Left renal pelvis (tissue), 4 donors: ENCODE measurements at places on chromosomes 3 and 15. TPM values are rescaled to one million over a fixed set of nuclear protein-coding genes. Genes with fewer than 3 reads are reported as not detected.

- DNase-seq = no peak
Measured at GRCh38 chr15:48336940-48337339, 5.7 kb downstream of the DUT start.

- no peak for DNase-seq
Measured at GRCh38 chr15:62653122-62653521, 389.4 kb upstream of the TPM1 start.

- DNase-seq = no peak
Measured at GRCh38 chr15:49686599-49686998, 65.8 kb downstream of the DTWD1 start.

DNA sequence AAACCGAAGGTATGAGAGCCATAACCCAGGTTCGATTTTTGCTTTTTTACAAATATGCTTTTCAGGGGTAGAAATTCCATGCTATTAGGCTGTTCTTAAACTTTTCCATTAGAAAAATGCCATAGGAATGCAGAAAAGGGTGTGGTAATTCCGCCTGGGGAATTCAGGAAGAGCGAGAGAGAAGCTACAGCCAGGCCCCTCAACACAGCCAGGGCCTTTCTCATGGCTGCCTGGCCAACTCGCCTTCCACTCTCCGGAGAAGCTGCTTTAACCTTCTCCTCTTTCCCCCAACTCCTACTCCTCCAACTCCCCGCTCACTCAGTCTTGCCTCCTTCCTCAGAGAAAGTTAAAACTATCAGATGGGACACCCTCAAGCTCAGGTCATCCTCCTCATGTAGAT lies 9.1 kb upstream of the TICRR start:
- DNase-seq = no peak

DNA sequence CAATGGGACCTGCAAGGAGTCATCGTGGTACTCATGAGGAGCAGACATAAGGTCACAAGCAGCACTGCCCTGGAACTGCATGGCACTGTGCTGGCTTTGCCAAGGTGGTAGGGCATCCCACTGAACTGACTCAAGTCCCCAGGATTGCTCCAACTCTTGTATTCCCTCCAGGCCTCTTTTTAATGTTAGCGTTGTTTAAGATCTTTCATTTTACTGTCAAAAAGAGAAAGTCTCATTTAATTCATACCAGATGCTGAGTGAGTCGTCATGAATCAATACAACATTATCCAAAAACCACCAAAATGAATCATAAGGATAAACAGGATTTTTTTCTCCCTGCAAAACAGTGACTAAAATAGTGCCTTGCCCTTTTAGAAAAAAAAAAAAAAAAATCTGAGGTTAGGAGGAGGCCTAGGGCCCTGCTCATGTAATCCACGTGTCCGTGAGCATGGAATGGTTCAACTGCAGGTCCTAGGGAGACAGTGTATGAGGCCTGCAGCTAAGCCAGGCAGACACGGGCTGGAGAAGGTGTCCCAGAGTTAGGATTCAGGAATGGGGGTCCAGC lies 36.7 kb upstream of the BLM start:
- no peak for DNase-seq

DNA sequence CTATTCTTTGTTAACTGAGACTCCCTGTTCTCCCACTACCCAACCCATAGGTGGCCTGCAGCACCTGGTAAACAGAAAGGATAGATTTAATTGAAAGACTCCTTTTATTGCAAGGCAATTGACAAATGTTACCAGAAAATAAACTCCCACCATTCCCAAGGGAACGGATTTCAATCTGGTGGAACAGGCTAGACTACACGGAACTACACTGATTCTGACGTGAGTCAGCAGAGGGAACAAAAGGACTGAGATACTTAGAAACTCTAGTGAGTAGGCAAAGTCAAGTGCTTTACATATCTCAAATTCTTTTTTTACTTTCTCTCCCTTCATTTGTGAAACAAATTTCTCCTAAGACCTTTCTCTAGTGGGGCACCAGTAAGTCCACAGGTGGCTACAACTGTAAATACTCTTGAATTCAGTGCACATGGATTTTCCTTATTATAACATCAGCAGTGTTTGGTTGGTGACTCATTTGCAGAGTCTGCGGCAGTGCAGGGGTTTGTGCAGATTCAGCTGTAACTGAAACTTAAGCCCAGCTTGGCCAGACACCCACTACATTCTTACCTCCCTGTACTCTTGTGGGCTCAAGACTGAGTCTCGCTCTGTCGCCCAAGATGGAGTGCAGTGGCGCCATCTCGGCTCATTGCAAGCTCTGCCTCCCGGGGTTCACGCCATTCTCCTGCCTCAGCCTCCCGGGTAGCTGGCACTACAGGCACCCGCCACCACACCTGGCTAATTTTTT lies 34.3 kb upstream of the PLSCR2 start:
- DNase-seq = no peak

GRCh38 chr3:170749765-170750477 lies 120.1 kb downstream of the RPL22L1 start:
- DNase-seq = no peak

DNA sequence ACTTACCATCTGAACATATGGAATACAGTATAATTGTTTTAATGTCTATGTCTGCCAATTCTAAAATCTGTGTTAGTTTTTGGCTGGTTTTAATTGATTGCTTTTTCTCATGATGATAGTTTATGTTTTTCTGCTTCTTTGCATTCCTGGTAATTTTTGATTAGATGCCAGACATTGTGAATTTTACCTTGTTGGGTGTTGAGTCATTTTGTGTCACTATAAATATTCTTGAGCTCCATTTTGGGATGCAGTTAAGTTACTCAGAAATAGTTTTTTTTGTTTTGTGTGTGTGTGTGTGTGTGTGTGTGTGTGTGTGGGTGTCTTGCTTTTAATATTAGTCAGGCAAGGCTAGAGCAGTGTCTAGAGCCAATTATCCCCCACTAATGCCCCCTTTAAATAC lies 818.8 kb upstream of the NR2F2 start:
- DNase-seq = no peak

- no peak for DNase-seq
Measured at GRCh38 chr3:47313341-47314055, 30.8 kb downstream of the KLHL18 start.

- DNase-seq = no peak
Measured at GRCh38 chr3:131898346-131898745, 136.5 kb downstream of the CPNE4 start.

- no peak for DNase-seq
Measured at GRCh38 chr3:115286529-115287197, 139.6 kb upstream of the ZBTB20 start.

- no peak for DNase-seq
Measured at GRCh38 chr15:52019394-52020220, 588 bp downstream of the MAPK6 start.

- no peak for DNase-seq
Measured at GRCh38 chr15:38520035-38520434, 44.6 kb downstream of the RASGRP1 start.

- no peak for DNase-seq
Measured at GRCh38 chr3:24678421-24678865, 183.8 kb upstream of the THRB start.

DNA sequence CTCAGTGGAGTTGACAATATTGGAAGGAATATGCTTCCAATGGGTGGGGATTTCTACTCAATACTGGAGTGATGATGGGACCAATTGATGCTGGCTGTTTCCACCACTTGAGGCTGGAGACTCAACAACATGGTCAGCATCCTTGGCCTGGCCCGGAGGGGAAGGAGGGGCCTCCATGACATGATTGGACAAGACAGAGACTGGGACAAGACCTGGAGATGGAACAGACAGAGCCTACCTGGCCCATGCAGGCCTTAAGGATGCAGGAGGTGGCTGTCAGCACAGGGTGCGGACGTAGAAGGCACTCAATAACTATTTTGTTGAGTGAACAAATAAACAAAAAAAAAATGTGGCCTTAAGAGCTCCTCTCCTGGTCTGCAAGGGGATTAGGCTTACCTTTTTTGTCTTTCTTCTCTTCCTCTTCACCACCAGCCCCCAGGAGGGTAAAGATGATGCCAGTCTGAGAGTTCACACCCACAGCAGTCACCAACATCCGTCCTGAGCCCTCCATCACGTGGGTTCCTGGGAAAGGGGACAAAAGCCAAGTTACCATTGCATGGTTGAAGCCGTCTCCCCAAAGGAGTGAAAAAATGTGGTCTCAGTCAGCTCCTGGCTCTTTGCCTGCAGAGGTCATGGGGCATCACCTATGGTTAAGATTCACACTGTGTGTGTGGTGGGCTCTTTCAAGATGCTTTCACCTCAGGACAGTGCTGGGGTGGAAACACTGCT lies 67.1 kb upstream of the SEC13 start:
- no peak for DNase-seq

DNA sequence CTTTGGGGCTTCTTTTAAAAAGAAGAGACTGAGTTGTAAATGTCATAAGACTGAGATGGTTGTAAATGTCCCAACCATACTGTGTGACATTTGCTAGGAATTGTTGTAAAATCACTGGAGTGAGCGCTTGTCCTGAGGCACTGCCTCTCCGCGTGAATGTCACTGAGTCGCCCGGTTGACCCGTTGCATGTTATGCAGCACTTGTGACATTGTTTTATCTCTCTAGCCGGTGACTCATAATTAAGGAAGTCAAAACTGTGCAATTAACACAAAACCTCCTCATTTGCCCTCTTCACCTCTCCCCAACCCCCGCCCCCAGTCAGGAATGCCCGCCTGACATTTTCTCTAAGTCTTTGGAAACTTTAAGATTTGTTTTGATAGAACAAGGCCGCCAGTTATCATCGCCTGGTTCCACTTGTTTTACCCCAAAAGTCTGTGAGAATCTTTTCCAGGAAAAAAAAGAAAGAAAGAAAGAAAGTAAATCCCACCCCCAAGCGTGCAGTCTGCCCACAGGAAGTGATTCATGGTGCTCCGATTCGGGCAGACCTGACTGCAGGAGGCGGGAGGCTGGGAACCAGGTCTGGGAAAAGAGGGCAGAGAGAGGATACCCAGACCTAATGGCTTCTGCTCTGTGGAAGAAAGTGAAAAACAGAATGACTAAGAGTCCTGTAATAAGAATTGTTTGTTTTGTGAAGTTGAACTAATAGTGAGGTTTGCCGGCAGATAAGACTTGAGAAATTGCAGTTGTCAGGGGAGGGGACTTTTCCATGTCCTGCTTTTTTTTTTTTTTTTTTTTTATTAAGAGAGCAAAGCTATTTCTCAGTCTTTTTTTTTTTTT lies 84.8 kb downstream of the SMAD3 start:
- DNase-seq = no peak

GRCh38 chr15:89018207-89018606 lies 70.0 kb upstream of the ABHD2 start:
- DNase-seq = no peak

DNA sequence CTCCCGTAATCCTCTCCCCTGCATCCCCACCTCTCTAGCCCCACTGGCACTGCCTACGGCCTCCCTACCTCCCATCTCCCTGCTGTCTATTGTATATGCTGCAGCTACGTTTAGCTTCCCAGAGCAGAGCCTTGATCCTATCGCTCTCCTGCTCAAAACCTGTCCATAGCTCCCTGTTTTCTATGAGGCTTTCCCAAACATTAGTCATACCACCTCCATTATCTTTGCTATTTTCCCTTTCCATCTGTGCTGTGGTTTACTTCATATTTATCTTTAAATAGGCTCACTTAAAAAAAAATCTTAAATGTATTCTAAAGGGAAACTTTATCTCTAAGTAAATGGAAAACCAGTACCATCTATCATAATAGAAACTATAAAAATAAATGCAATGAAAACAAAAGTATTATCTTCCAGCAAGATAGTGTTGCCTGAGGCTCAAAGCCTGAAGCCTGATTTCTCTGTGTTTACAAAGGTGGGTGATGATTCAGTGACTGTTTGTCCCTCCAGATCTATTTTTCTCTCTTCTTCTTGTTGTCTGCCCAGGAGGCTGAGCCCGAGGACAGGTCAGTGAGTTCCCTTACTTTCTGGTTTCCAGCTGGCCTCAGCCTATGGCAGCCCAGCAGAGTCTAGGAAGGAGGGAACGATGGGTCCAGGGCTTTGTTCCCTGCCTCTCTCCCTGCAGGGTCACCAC lies 397.1 kb upstream of the CFAP20DC start:
- no peak for DNase-seq

GRCh38 chr3:161291191-161291901 lies 70.2 kb downstream of the NMD3 start:
- DNase-seq = no peak

DNA sequence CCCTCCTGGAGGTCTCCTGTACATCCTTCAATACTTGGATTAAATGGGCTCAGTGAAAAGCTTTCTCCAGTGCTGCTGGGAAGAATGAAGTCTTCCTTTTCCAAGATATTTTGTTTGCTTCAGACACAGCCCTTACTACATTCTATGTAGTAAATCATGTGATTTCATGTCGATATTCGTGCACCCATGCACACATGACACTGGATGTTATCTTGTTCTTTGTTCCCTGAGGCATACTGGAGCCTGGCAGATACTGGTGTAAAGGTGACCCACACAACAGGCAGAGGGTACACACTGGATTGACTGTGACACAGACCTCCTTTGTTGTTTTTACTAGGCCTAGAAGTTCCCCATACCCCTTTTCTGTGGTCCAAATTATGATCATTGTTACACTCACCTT lies 40.3 kb upstream of the ATP2C1 start:
- DNase-seq = no peak

- DNase-seq = no peak
Measured at GRCh38 chr3:180657094-180657493, 22.2 kb downstream of the CCDC39 start.

- peak; percentile 14 for DNase-seq
Measured at GRCh38 chr3:148379763-148380382, 317.8 kb upstream of the AGTR1 start.

DNA sequence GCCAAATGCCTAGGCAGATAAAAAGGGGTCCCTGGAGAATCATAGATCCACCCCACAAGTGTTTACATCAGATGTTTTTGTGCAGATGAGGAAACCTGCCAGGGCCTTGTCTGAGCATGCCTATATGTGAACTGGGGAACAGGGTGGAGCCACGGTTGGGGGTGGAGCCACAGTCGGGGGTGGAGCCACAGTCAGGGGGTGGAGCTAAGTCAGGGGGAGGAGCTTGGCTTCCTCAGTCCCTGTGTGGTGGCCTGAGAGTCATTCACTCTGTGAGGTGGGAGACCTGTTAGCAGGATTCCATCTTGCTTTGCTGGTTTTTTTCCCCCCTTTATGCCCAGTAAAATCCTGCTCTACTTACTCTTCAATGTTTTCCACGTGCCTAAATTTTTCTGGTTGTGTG lies 57.8 kb upstream of the TGFBR2 start:
- DNase-seq = no peak

GRCh38 chr3:127849368-127849767 lies 27.1 kb upstream of the MGLL start:
- no peak for DNase-seq

The IQCF5 gene
- not detected for polyA plus RNA-seq

The CCDC66 gene
- polyA plus RNA-seq = 36.5 TPM

The CAMKV gene
- 0.20 TPM for polyA plus RNA-seq

The XYLB gene
- 14.0 TPM for polyA plus RNA-seq

The ANKUB1 gene
- 0.63 TPM for polyA plus RNA-seq

The C2CD4B gene
- polyA plus RNA-seq = 2.8 TPM

The RAP2B gene
- polyA plus RNA-seq = 7.0 TPM

The MCTP2 gene
- polyA plus RNA-seq = 52.3 TPM

The ZNF770 gene
- 66.7 TPM for polyA plus RNA-seq

The COL8A1 gene
- 9.4 TPM for polyA plus RNA-seq

The GRM7 gene
- polyA plus RNA-seq = 2.2 TPM

The SYNM gene
- polyA plus RNA-seq = 2.2 TPM

The SLC9C1 gene
- 0.72 TPM for polyA plus RNA-seq

The PCYT1A gene
- 34.3 TPM for polyA plus RNA-seq
